ENCODE measurements at places on chromosomes 11 and 22. TPM values are rescaled to one million over a fixed set of nuclear protein-coding genes. Genes with fewer than 3 reads are reported as not detected.

DNA sequence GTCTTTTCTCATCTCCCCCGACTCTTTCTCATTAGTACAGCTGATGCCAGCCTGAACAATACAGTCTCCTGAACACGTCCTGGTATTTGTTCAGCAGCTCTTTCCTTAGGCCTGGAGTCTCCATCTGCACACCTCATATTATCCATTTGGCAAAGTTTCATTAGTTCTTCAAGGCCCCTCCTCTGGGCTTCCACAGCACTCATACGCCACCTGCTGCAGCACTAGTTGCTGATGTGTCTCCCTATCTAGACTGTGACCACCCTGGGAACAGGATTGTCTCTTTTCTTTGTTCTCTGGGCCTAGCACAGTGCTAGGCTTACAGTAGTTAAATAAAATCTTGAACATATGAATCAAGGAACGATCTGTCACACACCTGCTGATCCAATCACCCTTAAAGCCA, 17.2 kb downstream of the DCHS1 start:
- no peak overlapping the region for H3K27ac ChIP-seq
- no peaks in the 10 kb centered on the region for H3K27me3 ChIP-seq
- peaks cover 4% of the 10 kb centered on the region for H3K4me1 ChIP-seq

The CHEK1 gene
- total RNA-seq, result 7.9 TPM

DNA sequence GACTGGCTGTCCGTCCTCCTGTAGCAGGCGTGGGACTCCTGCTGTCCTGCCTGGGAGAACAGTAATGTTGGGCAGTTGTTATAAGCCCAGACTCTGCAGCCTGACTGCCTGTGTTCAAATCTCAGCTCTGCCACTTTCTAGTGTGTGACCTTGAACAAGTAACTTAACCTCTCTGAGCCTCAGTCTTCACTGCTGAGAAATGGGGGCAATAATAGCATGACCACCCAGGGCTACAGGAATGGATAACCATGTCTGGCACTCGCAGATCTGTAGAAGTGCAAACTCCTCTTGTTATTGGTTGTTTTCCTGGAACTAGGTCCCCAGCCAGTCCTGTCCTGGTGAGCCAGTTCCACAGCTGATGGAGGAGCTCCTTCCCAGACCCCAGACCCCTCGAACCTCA, 69.7 kb downstream of the TP53I11 start:
- H3K4me3 ChIP-seq, result no peak overlapping the region
- peaks cover 13% of the 10 kb centered on the region for H3K4me1 ChIP-seq
- H3K27me3 ChIP-seq, result no peaks in the 10 kb centered on the region
- no peak overlapping the region for H3K27ac ChIP-seq
- DNase-seq, result no peak
- H3K36me3 ChIP-seq, result no peaks in the 10 kb centered on the region

The OOSP2 gene
- total RNA-seq, result not detected

The PGAP2 gene
- 17.8 TPM for total RNA-seq

The C11orf87 gene
- not detected for total RNA-seq

The DRD4 gene
- 0.40 TPM for total RNA-seq

- H3K4me3 ChIP-seq, result no peak overlapping the region
- no peaks in the 10 kb centered on the region for H3K36me3 ChIP-seq
- no peak for DNase-seq
- H3K27me3 ChIP-seq, result no peaks in the 10 kb centered on the region
- H3K4me1 ChIP-seq, result no peaks in the 10 kb centered on the region
Observed at GRCh38 chr11:21104641-21105040, 435.3 kb downstream of the NELL1 start.

GRCh38 chr11:118872403-118872821, 11.3 kb upstream of the CXCR5 start:
- no peaks in the 10 kb centered on the region for H3K36me3 ChIP-seq
- H3K27ac ChIP-seq, result peak overlapping the region; percentile 97
- no peaks in the 10 kb centered on the region for H3K27me3 ChIP-seq
- peak overlapping the region; percentile 76 for H3K4me3 ChIP-seq
- H3K4me1 ChIP-seq, result peaks cover 57% of the 10 kb centered on the region

- H3K27ac ChIP-seq, result no peak overlapping the region
- H3K27me3 ChIP-seq, result no peaks in the 10 kb centered on the region
- no peak for DNase-seq
- peaks cover 8% of the 10 kb centered on the region for H3K4me1 ChIP-seq
- no peak overlapping the region for H3K4me3 ChIP-seq
Observed at GRCh38 chr11:74179234-74180052, 8.4 kb downstream of the PPME1 start.

The FOLH1 gene
- not detected for total RNA-seq

GRCh38 chr22:38835888-38836301, 7.9 kb downstream of the NPTXR start:
- H3K4me3 ChIP-seq, result no peak overlapping the region
- H3K4me1 ChIP-seq, result peaks cover 12% of the 10 kb centered on the region

DNA sequence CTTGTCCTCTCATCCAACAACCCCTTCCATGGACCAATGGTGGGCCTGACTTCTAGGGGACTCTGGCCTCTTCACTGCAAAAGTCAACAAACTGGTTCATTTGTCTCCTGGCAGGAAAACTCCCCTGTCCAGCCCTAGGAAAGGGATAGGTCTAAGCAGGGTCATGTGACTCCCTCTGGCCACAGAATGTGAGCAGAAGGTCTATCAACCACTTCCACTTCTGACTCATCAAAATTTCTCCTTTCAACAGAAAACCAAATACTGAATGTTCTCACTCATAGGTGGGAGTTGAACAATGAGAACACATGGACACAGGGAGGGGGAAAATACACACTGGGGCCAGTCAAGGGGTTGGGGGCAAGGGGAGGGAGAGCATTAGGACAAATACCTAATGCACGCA, 1.3 kb upstream of the ISX start:
- H3K27ac ChIP-seq, result no peak overlapping the region
- H3K27me3 ChIP-seq, result peaks cover 32% of the 10 kb centered on the region
- H3K4me1 ChIP-seq, result no peaks in the 10 kb centered on the region
- H3K36me3 ChIP-seq, result no peaks in the 10 kb centered on the region
- no peak for DNase-seq

DNA sequence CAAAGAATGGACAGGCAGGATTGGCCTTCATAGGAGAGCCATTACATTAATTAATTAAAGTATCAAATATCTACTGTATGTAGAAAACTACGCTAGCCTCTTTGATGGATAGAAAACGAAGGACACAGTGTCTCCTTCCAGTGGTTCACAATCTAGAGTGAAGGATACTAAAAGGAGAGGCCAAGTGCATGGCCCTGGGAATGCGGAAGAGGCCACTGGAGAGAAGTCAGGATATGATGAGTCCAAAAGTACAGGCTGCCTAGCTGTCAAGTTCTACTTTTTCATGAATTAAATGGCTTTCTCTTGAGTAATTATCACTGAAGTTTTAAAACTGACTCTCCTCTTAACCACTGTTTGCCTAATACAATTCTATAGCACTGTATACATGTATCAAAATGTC, 41.9 kb downstream of the ATG16L2 start:
- H3K27me3 ChIP-seq, result no peaks in the 10 kb centered on the region
- H3K36me3 ChIP-seq, result peaks cover 3% of the 10 kb centered on the region
- no peak overlapping the region for H3K4me3 ChIP-seq
- DNase-seq, result no peak
- no peak overlapping the region for H3K27ac ChIP-seq
- H3K4me1 ChIP-seq, result peaks cover 9% of the 10 kb centered on the region

GRCh38 chr11:11230802-11231562, 122.1 kb downstream of the CSNK2A3 start:
- no peak overlapping the region for H3K27ac ChIP-seq
- H3K27me3 ChIP-seq, result peaks cover 54% of the 10 kb centered on the region
- H3K4me1 ChIP-seq, result peaks cover 2% of the 10 kb centered on the region
- H3K4me3 ChIP-seq, result no peak overlapping the region
- H3K36me3 ChIP-seq, result peaks cover 6% of the 10 kb centered on the region
- DNase-seq, result no peak

- H3K36me3 ChIP-seq, result no peaks in the 10 kb centered on the region
- no peak overlapping the region for H3K4me3 ChIP-seq
- H3K27ac ChIP-seq, result no peak overlapping the region
- H3K4me1 ChIP-seq, result no peaks in the 10 kb centered on the region
Observed at GRCh38 chr11:131223198-131223991, 147.0 kb upstream of the NTM start.

DNA sequence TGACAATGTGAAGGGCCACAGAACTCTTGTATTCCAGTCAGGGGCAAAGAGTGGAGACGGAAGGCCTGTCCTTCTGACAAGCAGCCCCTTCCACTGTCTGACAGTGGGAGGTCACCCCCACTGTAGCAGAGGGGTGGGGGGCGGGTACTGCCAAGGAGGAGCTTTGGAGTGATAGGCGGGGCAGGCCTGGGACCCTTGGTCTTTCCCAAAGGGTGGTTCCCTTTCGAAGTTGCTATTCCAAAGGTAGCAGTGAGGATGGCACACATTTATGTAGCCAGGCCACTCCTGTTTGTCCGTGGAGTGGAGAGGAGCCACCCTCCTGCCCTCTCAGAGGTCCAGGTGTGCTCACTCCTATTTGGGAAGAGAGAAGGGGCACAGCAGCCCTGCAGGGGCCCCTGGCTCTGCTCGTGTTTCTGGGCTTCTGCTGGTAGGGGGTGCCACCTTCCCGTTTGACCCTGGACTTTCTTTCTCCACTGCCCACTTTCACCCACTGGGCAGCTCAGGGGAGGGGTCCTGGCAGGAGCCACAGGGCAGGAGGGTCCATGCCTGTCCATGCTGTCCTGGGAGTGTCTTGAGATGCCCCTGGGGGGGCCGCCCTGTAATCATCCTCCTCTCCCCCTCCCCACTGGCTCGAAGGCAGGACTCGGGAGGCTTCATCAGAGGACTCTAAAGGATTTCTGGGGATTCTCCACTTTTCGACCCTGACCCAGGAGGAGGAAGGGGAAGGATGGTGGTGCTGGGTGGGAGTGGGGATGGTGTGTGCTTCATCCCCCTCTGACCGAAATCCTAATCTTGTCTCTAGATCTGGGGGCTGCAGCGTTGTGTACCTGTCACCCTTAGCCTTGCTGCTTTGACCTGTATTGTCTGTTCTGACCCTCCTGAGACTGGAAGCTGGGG, 994 bp downstream of the TAGLN start:
- H3K27ac ChIP-seq, result peak overlapping the region; percentile 37
- no peaks in the 10 kb centered on the region for H3K27me3 ChIP-seq
- DNase-seq, result no peak
- peaks cover 12% of the 10 kb centered on the region for H3K4me1 ChIP-seq
- peak overlapping the region; percentile 28 for H3K4me3 ChIP-seq
- H3K36me3 ChIP-seq, result peaks cover 5% of the 10 kb centered on the region

The DGCR6 gene
- total RNA-seq, result 11.3 TPM

The CD6 gene
- 533 TPM for total RNA-seq

The LGR4 gene
- total RNA-seq, result 0.94 TPM

GRCh38 chr11:30938810-30939209, 352.7 kb upstream of the MPPED2 start:
- no peak overlapping the region for H3K4me3 ChIP-seq
- no peaks in the 10 kb centered on the region for H3K4me1 ChIP-seq
- H3K27ac ChIP-seq, result no peak overlapping the region
- H3K36me3 ChIP-seq, result no peaks in the 10 kb centered on the region
- H3K27me3 ChIP-seq, result no peaks in the 10 kb centered on the region
- DNase-seq, result no peak

The CARNS1 gene
- total RNA-seq, result 7.5 TPM

- no peaks in the 10 kb centered on the region for H3K4me1 ChIP-seq
- peaks cover 9% of the 10 kb centered on the region for H3K27me3 ChIP-seq
- no peak overlapping the region for H3K4me3 ChIP-seq
- no peaks in the 10 kb centered on the region for H3K36me3 ChIP-seq
Observed at GRCh38 chr22:44845796-44846720, 93.7 kb downstream of the ARHGAP8 start.

DNA sequence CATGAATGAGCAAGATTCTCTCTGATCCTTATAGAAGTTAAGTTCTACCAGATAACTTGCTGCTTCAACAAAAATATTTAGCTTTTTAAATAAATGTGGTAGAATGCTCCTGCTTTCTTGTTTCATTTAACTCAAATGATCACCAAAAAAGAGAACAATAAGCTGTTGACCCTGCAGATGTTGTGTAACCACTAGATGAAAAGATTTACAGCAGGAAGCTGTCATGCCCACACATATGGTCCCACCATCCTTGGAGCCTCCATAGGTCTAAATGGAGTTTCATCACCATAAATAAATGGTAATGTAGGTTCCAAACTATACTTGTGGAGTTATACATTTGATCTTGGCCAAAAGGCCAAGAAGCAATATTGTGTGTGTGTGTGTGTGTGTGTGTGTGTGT, 118.8 kb downstream of the RRAS2 start:
- no peaks in the 10 kb centered on the region for H3K27me3 ChIP-seq
- H3K4me1 ChIP-seq, result peaks cover 31% of the 10 kb centered on the region
- H3K4me3 ChIP-seq, result no peak overlapping the region
- no peak for DNase-seq

- no peaks in the 10 kb centered on the region for H3K36me3 ChIP-seq
- H3K4me3 ChIP-seq, result no peak overlapping the region
- no peaks in the 10 kb centered on the region for H3K4me1 ChIP-seq
- no peaks in the 10 kb centered on the region for H3K27me3 ChIP-seq
Observed at GRCh38 chr11:90500922-90501568, 278.2 kb upstream of the CHORDC1 start.

The CLTCL1 gene
- 0.16 TPM for total RNA-seq

DNA sequence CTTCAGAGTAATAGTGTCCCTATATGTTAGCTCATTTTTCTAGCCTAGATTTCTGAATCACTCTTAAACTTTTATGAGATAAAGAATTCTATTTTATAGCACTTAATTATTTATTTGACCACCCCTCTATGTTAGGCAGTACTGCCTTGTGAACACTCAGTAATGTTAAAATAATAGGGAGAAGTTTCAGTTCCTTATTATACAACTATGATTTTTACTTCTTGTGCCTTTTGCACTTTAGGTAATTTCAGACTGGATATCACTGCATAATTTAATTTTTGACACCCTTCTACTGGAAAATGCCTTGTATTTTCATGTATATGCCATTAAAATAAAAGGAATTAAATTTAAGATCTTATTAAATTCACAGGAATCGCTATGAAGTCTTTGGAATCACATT, 3.1 kb downstream of the BCO2 start:
- DNase-seq, result no peak
- peaks cover 10% of the 10 kb centered on the region for H3K4me1 ChIP-seq
- no peaks in the 10 kb centered on the region for H3K36me3 ChIP-seq
- H3K4me3 ChIP-seq, result no peak overlapping the region
- peaks cover 30% of the 10 kb centered on the region for H3K27me3 ChIP-seq

The LRRC4C gene
- total RNA-seq, result not detected

GRCh38 chr11:111562692-111563389, 22.3 kb downstream of the LAYN start:
- H3K4me3 ChIP-seq, result no peak overlapping the region
- H3K27me3 ChIP-seq, result peaks cover 27% of the 10 kb centered on the region
- DNase-seq, result no peak
- H3K36me3 ChIP-seq, result no peaks in the 10 kb centered on the region
- no peaks in the 10 kb centered on the region for H3K4me1 ChIP-seq

DNA sequence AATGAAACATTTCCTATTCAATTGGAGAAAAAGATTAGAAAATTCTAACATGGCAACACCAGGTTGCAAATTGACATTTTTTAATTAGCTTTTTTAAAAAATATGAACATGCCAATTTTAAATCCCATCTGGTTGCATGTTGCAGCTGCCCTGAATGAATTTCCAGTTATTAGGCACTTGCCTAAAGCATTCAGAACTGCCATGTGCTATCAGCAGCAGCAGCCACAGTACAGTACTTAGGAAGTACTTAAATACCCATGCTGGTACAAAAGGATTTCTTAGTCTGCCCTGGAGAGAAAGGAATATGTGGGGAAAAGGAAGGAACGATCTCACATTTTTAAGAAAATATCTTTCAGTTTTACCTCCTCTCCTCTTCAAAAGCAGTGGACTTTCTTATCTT, 46.2 kb downstream of the FAM168A start:
- H3K4me3 ChIP-seq, result no peak overlapping the region
- no peak for DNase-seq
- no peaks in the 10 kb centered on the region for H3K27me3 ChIP-seq
- H3K4me1 ChIP-seq, result peaks cover 23% of the 10 kb centered on the region

- H3K4me1 ChIP-seq, result peaks cover 31% of the 10 kb centered on the region
- H3K36me3 ChIP-seq, result peaks cover 5% of the 10 kb centered on the region
- DNase-seq, result no peak
- H3K27me3 ChIP-seq, result no peaks in the 10 kb centered on the region
- H3K4me3 ChIP-seq, result peak overlapping the region; percentile 59
Observed at GRCh38 chr11:6681505-6681904, 1.6 kb downstream of the MRPL17 start.
